NCI-H774 (cell line): ENCODE measurements at places on chromosomes 12 and 14.

- no peak for DNase-seq
These were observed 4.5 kb upstream of the REM2 start for GRCh38 chr14:22878271-22879246.

DNA sequence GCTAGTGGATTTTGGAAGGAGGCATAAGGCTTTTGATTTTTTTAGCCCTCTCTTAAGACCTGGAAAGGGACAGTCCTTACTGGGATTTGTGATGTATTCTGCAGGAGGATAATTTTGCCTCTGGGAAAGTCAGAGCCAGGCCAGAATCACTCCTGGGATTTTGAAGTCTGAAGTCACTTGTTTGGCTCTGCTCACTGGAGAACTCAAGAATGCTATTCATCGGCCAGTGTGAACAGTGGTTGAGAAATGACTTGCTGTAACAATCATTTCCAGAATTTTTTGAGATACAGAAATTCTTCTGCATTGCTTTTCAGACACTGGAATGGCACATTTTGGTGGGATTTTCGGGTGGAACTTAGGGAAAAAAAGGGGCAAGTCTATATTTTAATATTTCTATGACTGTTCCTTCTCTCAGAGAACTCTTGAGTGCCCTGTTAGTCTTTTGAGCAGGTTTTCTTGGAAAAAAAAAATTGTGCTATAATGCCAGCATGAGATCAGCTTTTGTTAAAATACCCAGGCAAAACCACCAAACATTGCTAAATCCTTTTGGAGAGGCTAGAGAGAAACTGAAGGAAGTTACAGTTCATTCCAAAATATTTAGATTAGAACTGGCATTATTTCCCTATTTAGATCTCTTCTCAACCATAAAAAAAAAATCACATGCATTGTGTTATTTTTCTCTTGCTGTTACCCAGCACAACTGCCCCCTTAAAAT is 26.1 kb upstream of the BHLHE41 start:
- no peak for DNase-seq

DNA sequence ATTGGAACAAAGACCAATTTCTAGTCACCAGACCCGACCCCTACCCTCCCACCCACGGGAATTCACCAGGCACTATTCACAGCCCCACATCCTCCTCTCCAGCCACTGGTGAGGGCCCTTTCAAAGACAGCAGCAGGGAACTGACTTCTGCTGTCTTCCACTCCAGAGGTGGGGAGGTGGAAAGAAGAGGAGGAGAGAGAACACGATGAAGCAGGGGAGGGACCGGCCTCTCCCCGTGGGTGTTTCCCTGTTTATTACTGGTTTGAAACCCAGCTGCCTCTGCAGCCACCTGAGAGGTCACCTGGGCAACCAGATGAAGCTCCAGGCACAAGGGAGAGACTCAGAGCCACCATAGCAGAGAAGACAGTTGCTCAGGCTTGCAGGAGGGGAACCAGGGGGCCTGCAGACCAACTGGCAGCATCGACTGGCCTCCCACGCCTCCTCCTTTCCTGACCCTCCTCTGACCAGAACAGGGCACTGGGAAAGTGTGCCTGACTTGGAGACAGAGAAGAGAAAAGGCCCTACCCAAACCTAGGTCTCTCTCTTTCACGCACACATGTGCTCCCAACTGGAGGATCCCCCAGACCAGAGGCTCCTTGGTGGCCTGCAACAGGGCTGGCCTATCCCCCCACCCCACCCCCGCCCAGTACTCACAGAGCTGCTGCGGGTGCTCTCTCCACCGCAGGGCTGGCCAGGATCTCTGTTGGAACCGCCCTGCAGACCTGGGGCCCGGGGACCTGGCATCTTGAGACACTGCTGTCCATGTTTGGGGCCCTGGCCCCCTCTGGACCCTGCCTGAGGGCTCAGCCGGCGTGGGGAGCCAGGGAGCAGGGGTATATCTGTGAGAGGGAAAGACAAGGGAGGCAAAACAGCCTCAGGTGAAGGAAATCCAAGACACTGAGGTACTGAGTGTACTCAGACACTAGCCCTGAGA is 22.8 kb downstream of the ANO2 start:
- DNase-seq: no peak

- DNase-seq: no peak
These were observed 291.1 kb upstream of the RTL1 start for GRCh38 chr14:101194373-101195308.

GRCh38 chr12:38880288-38880687 is 25.1 kb downstream of the CPNE8 start:
- DNase-seq: no peak

- no peak for DNase-seq
These were observed 15.0 kb upstream of the MAPKAPK5 start for GRCh38 chr12:111826992-111827391.

GRCh38 chr14:55062517-55063351 is 11.3 kb downstream of the MAPK1IP1L start:
- DNase-seq: no peak

DNA sequence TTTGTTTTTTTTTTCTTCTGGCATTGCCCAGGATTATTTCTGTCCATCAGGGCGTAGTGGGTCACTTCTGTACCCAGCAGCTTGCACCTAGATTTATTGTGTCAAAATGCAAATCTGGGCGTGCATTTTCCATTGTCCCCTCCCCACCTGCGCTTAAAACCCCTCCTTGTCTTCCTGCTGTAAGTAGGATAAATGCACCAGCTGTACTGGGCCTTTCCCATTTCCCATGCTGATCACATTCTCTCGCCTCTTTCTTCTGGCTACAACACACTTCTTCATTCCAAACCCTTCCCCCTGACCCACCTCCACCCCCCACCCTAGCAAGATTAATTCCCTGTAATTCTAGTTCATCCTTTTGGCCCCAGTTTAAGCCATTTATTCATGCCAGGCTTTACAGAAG is 128.0 kb downstream of the ETV6 start:
- no peak for DNase-seq

DNA sequence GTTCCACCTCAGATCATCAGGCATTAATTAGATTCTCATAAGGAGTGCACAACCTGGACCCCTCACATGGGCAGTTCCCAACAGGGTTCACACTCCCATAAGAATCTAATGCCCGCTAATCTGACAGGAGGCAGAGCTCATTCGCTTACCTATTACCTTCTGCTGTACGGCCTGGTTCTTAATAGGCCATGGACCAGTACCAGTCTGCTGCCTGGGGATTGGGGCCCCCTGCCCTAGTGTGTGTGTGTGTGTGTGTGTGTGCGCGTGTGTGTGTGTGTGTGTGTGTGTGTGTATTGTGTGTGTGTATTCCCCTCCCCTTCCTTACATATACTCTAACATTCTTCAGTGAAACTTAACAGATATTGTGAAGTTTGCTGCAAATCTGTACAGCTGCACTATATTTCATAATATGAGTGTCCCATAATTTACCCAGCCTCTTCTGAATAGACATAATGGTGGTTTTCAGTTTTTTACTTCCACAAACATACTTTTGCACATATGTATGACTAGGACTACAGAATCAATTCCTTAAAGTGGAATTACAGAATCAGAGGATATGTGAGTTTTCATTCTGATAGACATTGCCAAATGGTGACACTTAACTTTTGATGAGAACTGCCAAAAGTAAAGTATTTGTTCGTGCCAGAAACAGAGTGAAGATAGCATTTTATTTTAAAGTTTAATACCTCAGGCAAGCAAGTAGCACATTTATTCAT is 205.2 kb upstream of the EEA1 start:
- no peak for DNase-seq
